Astrocyte of the hippocampus (primary cell): ENCODE measurements at places on chromosomes 4 and X.

- DNase-seq, result no peak
Observed at GRCh38 chrX:100681599-100681998, 37.6 kb downstream of the SRPX2 start.

- peak; percentile 47 for DNase-seq
Observed at GRCh38 chr4:1172228-1172851, at the start of gene SPON2. Gene SPON2 (minus strand): TSS chr4:1172583.

- no peak for DNase-seq
Observed at GRCh38 chr4:99126376-99126775, 17.7 kb downstream of the ADH4 start.

DNA sequence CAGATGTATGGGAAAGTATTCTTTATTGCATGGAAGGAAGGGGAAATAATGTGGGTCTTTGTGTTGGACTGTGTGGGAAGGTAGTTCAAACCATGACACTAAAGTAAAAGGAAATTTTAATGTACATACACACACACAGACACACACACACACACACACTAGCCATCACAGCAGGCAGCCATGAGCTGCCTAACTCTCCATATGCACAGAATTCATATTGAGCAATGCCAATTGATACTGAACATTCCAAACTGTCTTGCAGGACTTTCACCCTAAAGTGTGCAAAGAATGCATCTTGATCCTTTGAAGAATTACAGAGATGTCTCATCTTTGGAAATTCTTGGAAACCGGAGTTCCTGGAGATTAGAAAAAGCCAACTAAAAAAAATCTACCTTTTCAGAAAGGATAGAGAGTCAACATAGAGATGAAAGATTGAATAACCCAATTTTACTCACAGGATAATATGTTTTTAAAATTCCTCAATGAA lies 120.6 kb upstream of the MBNL3 start:
- DNase-seq, result no peak

DNA sequence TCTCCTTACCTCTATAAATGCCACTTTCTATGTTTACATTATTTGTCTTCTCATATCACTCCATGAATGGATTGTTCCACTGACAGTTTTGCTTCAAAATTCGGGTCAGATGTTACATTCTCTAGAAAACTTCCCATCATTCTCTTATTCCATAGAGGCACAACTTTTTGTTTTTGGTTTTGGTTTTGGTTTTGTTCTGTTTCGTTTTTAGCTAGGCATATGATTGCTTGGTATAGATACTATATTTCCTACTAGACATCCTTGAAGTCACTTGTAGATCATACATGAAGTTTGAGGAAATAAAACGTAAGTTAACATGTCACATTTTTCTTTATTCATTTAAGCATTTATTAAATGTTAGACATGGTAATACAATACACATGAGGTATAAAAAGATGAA lies 961.0 kb downstream of the PCDH18 start:
- no peak for DNase-seq

- DNase-seq, result no peak
Observed at GRCh38 chr4:18278244-18278643, 256.7 kb upstream of the LCORL start.

DNA sequence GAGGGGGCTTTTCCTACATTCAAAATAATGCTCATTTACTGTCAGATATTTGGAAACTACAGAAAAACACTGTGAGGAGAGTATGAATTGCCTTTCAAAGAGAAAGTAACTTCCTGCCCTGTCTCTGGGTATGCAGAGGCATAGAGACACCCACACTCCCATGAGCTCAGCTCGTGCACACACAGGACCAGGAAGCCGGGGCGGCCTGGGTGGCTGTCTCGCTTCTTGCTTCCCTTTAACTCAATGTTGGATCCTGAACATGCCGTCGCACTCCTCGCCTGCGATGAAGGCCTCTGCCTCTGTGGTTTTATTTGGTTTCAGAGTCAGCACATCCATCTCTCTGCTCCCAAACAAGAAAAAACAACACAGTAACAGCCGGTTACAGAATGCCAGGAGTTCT lies 40.1 kb upstream of the GPR78 start:
- DNase-seq, result no peak

- DNase-seq, result peak; percentile 72
Observed at GRCh38 chr4:157075811-157076577, at the start of gene GLRB. Gene GLRB (plus strand): TSS chr4:157076150. CDS start chr4:157078025, 1,875 bp downstream.

DNA sequence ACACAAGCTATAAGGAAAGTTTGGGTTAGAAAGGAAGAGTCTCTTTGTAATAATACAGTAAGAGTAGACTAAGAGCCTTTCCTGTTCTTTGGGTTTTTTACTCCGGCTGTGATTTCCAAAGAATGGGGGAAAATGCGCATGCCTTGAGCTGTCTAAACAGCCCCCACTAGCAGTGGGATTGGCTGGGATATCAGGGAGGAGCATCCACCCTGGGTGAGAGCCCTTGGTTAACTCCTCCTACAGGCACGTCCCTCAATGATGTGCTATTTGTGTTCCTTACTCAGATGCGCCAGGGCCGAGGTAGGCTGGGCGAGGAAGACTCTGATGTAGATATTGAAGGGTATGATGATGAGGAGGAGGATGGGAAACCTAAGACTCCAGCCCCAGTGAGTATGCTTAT lies 74.0 kb upstream of the OGT start:
- DNase-seq, result no peak

- no peak for DNase-seq
Observed at GRCh38 chr4:41385481-41385880, 128.8 kb downstream of the UCHL1 start.

- DNase-seq, result peak; percentile 16
Observed at GRCh38 chrX:16953606-16954211, 7.3 kb downstream of the REPS2 start.

DNA sequence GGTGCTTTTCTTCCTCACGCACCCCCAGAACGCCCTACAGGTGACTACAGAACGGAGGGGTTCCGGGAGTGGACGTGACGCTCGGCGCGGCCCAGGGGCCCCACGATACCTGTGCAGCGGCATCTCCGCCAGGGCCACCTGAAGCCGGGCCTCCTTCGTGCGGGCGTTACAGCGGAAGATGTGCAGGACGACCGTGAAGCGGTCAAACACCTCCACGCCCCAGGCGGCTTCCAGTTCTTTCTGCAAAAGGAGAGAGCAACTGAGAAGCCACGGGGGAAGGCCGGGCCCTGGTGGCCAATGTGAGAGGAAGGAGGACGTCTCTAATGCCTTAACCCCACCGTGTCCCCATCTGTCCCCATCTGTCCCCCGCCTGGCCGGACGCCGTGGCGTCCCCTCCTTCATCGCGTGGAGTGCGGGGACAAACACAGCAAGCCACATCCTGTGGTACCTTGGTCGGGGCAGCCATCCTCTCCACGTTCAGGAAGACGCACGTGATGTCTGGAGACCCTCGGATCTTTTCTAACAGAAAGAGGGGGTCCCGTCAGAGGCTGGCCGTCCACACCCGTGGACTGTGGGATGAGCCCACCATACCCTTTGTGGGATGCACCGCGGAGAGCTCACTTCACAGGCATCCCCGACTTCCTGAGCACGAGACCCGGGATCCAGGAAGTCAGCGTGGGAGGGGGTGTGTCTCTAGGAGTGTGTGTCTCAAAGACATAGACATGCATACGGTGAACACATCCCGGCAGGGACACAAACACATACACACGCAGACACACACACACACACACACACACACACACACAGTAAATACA lies 3.6 kb downstream of the GTPBP6 start:
- DNase-seq, result no peak

DNA sequence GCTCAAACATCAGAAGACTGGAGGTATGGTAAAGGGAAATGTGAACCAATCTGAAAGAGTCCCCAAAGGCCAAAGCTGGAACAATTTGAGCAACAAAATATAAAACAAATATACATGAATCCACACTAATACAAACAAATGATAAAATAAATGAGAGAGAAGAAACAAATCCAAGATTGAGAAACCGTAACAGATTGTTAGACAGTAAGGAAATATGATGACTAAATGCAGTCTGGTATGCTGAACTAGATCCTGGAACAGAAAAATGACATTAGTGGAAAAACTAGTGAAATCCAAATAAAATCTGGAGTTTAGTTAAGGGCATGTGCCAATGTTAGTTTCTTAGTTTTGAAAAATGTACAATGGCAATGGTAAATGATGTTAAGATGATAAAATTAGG lies 15.9 kb downstream of the PPA2 start:
- DNase-seq, result no peak

GRCh38 chrX:49082271-49082871 lies 2.7 kb upstream of the WDR45 start:
- DNase-seq, result no peak

- no peak for DNase-seq
Observed at GRCh38 chr4:144970597-144970996, 127.4 kb downstream of the ANAPC10 start.

DNA sequence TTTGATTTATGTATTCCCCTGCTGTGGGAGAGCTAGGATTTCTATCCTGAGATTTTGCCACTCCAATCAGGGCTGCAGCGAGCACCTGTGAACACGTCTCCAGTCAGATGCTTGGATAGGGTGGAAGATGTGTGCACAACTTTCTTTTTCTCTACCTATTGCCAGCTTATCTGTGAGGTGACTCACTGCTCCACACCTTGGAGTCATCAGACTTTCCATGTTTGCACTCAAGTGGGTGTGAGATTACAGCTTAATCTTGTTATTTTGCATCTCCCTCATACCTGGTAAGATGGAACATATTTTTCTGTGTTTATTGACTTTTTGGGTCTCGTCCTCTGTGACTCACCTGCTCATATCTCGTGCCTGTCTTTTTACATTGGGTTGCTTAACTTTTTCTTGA lies 32.2 kb downstream of the PSAPL1 start:
- no peak for DNase-seq

DNA sequence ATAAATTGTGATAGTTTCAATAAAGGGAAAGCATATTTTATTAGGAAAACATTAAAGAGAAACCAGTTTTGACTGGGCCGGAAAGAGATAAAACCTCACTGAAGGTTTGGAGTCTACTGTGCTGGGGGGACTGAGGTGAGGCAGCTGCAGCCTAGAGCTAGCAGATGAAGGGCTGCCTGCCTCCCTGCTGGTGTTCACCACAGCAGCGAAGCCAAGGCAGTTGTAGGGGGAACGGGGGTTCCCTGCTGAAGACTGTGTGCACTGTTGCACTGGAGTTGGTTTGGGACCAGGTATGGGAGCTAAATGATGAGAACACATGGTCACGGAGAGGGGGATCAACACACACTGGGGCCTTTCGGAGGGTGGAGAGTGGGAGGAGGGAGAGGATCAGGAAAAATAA lies 546.5 kb upstream of the SMIM31 start:
- DNase-seq, result no peak

- DNase-seq, result no peak
Observed at GRCh38 chr4:2599304-2599654, 62.8 kb downstream of the FAM193A start.

DNA sequence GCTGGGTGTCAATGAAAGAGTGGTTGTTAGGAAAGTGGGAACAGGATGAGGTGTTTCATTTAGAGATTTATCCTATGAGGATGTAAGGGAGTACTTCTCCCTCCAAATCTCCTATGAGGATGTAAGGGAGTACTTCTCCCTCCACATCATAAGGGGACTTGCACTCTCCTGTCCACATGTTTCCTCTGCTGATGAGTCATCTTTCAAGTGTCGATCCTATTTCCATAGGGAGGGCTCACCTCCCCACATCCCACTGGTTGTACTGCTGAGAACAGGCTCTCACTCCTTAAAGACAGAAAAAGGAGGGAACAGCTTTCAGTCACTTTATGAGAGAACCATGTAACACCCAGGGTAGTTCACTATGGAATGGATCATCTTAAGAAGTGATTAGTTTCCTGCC lies 65.0 kb downstream of the INPP4B start:
- no peak for DNase-seq

DNA sequence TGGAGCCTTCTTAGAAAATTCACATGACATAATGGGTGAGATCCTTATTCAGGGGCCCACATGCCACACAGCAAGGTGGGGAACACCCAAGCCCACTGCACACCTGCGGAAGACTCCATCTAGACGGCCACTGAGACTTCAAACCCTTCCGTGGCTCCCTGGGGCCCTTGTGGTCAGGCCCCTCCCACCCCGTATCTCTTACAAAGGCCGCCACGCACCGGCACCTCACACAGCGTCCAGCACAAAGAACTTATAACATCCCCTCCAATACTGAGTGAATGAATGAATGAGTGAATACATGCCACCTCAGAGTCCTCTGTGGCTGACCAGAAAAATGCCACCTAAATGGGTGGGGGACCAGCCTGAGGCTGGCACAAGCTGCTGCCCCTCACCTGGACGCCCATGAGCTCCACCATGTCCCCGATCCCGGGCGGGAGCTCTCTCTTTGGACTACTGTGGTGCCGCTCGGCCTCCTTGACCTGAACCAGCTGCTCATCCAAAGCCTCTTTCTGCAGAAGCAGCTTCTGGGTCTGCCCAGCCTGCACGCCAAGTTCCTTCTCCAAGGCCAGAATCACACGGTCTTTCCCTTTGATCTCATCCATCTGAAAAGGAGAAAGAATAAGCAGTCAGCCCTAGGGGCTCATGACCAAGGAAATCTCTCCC lies 66.9 kb upstream of the C4orf50 start:
- DNase-seq, result no peak

- peak; percentile 46 for DNase-seq
Observed at GRCh38 chrX:102651242-102652011, at the start of gene GPRASP1. Gene GPRASP1 (plus strand): TSS chrX:102651483. CDS start chrX:102653914, 2,431 bp downstream.

GRCh38 chrX:106378616-106379015 lies 210.5 kb downstream of the PWWP3B start:
- no peak for DNase-seq

DNA sequence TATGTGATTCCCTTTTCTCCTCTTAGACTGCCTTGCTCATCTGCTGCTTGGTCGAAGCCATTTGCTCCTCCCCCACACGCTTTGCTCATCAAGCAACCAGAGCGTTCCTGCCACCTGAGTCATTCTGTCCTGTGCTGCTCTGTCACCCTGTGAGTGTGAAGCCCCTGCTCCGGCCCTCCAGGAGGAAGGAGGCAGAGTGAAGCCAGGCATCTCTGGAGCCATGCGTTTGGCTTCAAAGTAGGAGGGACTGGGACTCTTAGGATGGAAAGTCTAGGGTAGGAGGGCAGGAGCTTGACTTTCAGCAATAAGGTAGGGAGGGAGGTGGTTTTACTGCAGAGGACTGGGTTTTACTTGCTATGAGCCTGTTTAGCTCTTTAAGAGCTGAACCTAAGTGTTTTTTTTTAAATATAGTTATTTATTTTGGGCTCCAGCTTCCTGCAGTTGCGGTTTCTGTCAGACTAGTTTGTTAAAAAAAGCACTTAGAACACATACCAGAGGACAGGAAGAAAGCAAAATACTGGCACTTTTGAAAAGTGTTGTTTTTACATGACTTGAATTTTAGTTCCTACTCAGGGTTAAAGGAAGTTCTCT lies 63.6 kb downstream of the SPINK2 start:
- DNase-seq, result peak; percentile 95

- DNase-seq, result no peak
Observed at GRCh38 chr4:4293279-4293678, 3.2 kb downstream of the ZBTB49 start.
